AG10803 (cell line): ENCODE measurements at places on chromosomes 2 and 18.

GRCh38 chr18:26685438-26686157 lies 137.2 kb upstream of the KCTD1 start:
- DNase-seq = no peak

- peak; percentile 20 for DNase-seq
These were observed 857.4 kb upstream of the CDH2 start for GRCh38 chr18:29034113-29034856.

GRCh38 chr2:217905395-217905794 lies 97.4 kb downstream of the TNS1 start:
- DNase-seq = no peak

DNA sequence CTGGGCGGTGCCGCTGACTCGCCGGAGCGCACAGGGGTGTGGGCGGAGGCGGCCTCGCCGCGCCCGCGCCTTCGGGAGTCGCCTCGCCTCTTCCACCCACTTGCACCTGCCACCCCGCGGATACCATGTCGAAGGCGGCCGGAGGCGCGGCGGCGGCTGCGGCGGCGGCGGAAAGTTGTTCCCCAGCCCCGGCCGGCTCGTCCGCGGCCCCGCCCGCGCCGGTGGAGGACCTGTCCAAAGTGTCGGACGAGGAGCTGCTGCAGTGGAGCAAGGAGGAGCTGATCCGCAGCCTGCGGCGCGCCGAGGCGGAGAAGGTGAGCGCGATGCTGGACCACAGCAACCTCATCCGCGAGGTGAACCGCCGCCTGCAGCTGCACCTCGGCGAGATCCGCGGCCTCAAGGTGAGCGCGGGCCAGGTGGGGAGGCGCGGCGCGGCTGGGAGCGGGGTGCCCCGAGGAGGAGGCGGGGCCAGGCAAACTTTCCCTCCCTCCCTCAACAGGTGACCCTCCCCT lies 766 bp downstream of the CCDC85A start:
- no peak for DNase-seq

- peak; percentile 93 for DNase-seq
These were observed 680.2 kb downstream of the NYAP2 start for GRCh38 chr2:226079671-226080181.

GRCh38 chr2:126227250-126227649 lies 428.7 kb upstream of the GYPC start:
- DNase-seq = no peak

- DNase-seq = no peak
These were observed 117.3 kb downstream of the MIB1 start for GRCh38 chr18:21857871-21858270.
